ENCODE measurements at places on chromosomes 4 and X.
A peak's percentile ranks its signal among the peaks of the same experiment; 100 is the strongest.

DNA sequence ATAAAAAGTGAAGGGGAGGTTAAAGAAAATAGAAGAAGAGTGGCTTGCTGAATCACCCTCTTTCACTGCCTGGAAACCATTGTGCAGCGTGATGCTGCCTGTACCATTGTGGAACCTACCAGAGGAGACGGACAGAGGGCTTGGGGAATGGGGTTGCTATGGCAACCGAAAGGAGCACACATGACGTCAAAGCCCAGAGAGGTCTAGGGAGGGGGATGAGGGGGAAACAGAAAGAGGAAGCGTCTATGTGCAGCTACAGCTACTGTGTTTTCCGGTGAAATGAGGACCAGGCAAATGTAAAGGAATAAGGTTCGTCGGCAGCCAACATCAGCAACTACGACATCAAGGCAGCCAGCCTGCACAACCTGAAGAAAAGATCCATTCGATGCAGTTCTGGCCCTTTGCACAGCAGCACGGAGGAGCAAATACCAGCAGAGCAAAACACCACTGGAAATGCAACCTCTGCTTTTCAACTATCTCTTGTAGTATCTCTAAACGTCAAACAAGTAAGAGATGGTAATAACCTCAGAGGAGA is at the start of gene MAPK10:
MAPK10 (minus strand) TSS at position 110 of the 535 bp plus-strand sequence.
- DNase-seq = peak; percentile 90

DNA sequence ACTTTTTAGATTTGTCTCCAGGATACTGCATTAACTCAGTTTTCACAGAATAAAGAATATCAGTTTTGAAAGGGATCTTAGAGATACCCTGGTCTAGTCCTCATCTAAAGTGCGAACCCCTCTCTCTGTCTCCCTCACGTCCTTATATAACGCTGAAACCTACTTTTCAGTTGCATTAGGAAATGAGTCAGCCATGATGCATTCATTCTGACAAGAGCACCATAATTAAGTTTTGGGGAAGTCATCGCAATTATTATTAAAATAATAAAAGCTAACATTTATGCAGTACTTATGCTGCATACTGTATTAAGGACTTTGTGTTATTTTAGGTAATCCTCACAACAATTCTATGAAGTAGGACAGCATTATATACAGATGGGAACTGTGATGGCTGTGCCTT is 116.1 kb downstream of the REELD1 start:
- no peak for DNase-seq

DNA sequence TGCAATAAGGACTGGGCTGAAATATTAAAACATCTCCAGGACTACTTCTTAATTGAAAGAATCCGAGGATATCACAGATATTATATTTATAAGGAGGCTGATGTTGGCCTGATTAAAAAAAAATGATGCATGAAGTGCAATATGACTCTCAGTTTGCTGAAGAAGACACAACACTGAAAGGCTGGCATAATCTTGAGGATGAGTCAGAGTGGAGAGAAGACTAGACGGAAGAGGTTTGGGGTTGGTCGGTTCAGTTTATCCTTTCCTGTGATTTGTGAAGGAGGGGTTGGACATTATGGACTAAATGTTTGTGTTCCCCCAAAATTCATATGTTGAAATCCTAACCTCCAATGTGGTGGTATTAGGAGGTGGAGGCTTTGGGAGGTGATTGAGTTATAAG is 170.3 kb downstream of the CORIN start:
- DNase-seq = no peak

DNA sequence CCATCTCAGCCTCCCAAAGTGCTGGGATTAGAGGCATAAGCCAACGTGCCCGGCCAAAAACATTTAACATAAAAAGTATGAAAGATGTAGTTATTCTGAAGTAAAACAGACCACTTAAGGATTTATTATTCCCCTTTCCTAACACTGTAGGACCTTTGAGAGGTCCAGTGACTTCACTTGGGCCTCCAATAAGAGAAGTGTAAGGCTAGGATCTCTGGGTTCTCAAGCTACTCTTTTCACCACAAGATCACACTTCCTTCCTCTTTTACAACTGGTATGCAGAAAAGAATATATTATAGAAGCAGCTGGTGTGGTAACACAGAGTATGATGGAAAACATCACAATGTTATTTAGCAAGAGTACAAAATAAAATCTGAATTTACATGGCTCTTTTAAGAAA is 30.2 kb upstream of the CCNG2 start:
- no peak for DNase-seq

GRCh38 chrX:40385682-40386081 is 195.1 kb upstream of the ATP6AP2 start:
- DNase-seq = no peak
